ENCODE measurements at places on chromosomes 2 and 18. TPM values are rescaled to one million over a fixed set of nuclear protein-coding genes. Genes with fewer than 3 reads are reported as not detected.

The RAB3GAP1 gene
- total RNA-seq = 25.6 TPM

DNA sequence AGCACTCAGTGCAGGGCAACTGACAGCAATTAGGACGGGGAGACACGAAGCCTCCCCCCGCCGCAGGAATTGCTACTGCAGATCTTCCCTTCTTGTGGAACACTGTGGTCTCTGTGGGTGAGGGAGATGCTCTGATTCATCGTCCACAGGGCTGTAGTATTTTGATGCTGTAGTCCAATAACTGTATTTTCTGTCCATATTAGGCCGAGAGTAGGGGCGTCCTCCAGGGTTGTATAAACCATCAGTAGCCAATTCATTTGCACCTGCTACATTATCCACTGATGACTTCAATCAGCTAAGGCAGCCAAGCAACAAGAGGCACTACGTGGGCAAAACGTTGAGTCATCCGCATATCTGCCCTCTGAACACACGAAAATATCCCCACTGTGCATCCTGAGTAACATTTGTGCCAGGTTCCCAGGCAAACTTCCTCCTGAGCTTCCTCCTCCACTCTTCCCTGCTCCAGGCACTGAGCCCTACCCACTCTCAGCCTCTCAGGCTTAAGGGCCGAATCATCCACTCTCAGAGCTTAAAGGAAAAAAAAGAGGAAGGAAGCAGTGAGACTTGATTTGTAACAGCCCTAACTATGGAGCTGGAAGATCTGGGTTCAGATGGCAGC, 62.1 kb downstream of the LBH start:
- H3K4me1 ChIP-seq = peaks cover 36% of the 10 kb centered on the region
- no peaks in the 10 kb centered on the region for H3K36me3 ChIP-seq
- no peak overlapping the region for H3K4me3 ChIP-seq
- H3K27ac ChIP-seq = peak overlapping the region; percentile 55

- DNase-seq = no peak
- no peak overlapping the region for H3K27ac ChIP-seq
- peaks cover 17% of the 10 kb centered on the region for H3K36me3 ChIP-seq
Observed at GRCh38 chr2:28174211-28174610, 218.4 kb upstream of the FOSL2 start.

DNA sequence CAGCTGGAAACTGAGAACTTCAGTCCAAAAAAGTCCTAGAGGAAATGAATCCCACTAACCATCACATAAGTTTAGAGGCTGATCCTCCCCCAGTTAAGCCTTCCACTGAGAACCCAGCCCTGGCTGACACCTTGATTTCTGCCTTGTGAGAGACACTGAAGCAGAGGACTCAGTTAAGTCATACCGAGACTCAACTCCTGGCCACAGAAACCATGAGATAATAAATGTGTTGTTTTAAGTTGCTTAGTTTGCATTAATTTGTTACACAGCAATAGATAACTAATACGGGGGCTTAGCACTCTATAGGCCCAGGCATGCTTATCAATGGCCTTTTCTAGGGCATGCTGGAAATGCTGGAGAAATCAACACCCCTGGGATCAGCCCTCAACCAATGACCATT, 3.4 kb upstream of the ADD2 start:
- H3K36me3 ChIP-seq = no peaks in the 10 kb centered on the region
- H3K4me3 ChIP-seq = no peak overlapping the region
- DNase-seq = peak; percentile 24
- no peak overlapping the region for H3K27ac ChIP-seq
- peaks cover 41% of the 10 kb centered on the region for H3K27me3 ChIP-seq

DNA sequence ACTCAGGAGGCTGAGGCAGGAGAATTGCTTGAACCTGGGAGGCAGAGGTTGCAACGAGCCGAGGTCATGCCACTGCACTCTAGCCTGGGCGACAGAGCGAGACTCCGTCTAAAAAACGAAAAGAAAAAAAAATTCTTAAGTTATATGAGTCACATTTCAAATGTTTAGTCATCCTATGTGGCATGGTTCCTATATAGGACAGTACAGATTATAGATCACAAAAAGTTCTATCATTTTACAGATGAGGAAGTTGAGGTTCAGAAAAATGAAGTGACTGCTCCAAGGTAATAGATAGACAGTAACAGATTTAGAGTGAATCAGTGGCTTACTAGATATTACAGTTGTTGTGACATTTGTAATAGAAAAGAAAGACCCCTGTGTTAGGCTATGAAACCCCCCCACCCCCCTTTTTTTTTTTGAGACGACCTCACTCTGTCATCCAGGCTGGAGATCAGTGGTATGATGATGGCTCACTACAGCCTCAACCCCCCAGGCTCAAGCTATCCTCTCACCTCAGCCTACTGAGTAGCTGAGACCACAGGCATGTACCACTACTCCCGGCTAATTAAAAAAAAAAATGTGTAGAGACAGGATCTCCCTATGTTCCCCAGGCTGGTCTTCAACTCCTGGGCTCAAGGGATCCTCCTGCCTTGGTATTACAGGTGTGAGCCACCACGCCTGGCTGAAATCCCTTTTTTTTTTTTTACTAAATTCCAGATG, 22.7 kb downstream of the PTPN4 start:
- peaks cover 50% of the 10 kb centered on the region for H3K4me1 ChIP-seq
- no peak overlapping the region for H3K27ac ChIP-seq
- H3K27me3 ChIP-seq = no peaks in the 10 kb centered on the region
- DNase-seq = no peak
- peaks cover 1% of the 10 kb centered on the region for H3K36me3 ChIP-seq
